ENCODE measurements at places on chromosomes 16 and 17. TPM values are rescaled to one million over a fixed set of nuclear protein-coding genes. Genes with fewer than 3 reads are reported as not detected.
A peak's percentile ranks its signal among the peaks of the same experiment; 100 is the strongest.

Gene SLC13A2
- not detected for total RNA-seq

DNA sequence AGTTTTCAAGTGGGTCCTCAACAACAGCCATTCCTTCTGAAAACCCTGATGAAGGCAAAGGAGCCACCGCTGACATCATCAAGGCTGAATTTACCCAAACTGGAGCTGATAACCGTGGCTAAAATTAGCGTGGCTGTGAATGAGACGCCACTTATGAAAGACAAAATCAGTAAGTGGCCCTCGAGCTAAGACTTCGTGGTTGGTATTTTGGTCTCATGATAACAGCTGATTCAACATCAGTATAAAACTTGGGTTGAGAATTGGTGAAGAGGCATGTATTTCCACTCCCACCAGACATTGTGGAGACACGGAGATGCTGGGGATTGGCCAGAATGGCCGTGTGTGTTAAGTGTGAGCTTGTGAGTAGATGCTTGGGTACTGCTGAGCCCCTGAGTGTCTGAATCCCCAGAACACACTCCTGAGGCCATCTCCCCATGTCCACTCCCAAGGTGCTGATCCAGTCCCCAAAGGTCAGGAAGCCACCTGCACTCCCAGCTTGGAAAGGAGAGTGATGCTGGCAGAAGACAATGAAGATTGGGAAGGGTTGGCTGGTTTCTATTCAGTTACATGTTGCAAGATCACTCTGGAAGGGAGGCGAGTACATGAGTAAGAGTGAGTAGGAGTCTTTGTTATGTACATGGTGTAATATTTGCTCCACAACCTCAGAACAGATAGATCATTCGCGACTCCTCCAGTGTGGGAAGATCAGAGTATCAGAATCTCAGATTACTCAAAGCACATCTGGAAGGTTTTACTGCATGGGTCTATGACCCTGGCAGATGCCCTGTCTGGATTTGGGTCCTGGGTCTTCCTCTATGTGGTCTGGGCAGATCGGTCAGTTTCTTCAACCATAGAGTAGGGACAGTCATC is 207.7 kb downstream of the HS3ST3A1 start:
- H3K4me1 ChIP-seq: no peaks in the 10 kb centered on the region
- H3K27ac ChIP-seq: no peak overlapping the region
- no peak overlapping the region for H3K4me3 ChIP-seq
- H3K27me3 ChIP-seq: no peaks in the 10 kb centered on the region
- no peaks in the 10 kb centered on the region for H3K36me3 ChIP-seq
- DNase-seq: no peak

GRCh38 chr17:81428516-81428915 is 33.3 kb downstream of the BAHCC1 start:
- DNase-seq: no peak
- H3K27ac ChIP-seq: peak overlapping the region; percentile 75
- no peaks in the 10 kb centered on the region for H3K27me3 ChIP-seq
- H3K4me1 ChIP-seq: peaks cover 73% of the 10 kb centered on the region
- H3K36me3 ChIP-seq: no peaks in the 10 kb centered on the region
- no peak overlapping the region for H3K4me3 ChIP-seq

Gene C17orf78
- not detected for total RNA-seq

Gene CA5A
- not detected for total RNA-seq

Gene RPGRIP1L
- total RNA-seq: 2.3 TPM

DNA sequence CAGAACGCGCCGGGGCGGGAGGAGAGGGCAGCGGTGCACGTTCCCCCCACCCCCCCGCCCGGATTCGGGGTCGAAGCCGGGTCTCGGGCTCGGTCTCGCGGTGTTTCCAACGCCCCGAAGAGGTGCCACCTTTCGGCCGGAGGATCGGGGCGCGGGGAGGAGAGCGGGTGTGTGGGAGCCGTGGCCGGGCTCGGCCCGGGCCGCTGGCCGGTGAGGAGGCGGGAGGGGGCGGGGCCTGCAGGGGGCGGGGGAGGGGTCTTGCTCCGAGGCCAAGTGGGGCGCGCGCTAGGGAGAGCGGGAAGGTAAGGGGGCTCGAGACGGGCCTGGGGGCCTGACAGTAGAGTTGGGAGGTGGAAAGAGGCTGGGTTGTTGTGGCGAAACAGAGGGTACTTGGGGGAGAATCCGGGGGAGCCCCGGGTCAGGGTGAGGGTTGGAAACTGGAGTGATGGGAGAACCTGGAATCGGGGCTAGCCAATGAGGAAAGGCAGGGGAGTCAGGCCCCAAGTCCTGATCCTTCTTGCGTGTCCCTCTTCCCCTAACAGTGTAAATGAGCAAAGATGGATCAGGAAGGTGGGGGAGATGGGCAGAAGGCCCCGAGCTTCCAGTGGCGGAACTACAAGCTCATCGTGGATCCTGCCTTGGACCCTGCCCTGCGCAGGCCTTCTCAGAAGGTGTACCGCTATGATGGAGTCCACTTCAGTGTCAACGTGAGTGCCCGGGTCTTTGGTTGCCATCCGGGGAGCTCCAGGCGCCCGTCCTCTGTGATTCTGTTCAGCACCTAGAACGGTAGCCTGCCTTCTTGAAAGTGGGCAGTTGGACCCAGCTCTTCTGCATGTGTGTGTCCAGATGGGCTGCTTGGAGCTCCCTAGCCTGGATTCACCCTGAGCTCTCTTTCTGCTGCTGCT is 873 bp downstream of the SETD1A start:
- no peak for DNase-seq
- peaks cover 39% of the 10 kb centered on the region for H3K4me1 ChIP-seq
- H3K27ac ChIP-seq: peak overlapping the region; percentile 96

DNA sequence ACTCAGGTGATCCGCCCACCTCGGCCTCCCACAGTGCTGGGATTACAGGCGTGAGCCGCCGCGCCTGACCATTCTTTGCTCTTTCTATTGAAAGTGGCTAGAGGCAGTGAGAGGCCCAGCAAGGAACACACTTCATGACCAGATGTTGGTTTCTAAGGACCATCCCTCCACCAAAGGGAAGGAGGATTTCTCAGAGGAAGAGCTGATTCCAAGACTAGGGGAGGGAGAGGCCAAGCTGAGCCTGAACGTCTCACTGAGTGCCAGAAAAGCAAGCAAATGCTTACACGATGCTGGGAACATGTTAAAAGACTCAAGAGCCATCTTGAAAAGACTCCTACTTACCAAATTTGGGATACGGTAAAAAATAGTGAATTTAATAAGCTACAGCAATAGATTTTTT is 79.2 kb downstream of the MRM3 start:
- no peaks in the 10 kb centered on the region for H3K27me3 ChIP-seq
- peaks cover 24% of the 10 kb centered on the region for H3K4me1 ChIP-seq
- no peak for DNase-seq
- peaks cover 4% of the 10 kb centered on the region for H3K36me3 ChIP-seq
- H3K4me3 ChIP-seq: no peak overlapping the region

Gene HIGD1B
- total RNA-seq: 7.4 TPM

DNA sequence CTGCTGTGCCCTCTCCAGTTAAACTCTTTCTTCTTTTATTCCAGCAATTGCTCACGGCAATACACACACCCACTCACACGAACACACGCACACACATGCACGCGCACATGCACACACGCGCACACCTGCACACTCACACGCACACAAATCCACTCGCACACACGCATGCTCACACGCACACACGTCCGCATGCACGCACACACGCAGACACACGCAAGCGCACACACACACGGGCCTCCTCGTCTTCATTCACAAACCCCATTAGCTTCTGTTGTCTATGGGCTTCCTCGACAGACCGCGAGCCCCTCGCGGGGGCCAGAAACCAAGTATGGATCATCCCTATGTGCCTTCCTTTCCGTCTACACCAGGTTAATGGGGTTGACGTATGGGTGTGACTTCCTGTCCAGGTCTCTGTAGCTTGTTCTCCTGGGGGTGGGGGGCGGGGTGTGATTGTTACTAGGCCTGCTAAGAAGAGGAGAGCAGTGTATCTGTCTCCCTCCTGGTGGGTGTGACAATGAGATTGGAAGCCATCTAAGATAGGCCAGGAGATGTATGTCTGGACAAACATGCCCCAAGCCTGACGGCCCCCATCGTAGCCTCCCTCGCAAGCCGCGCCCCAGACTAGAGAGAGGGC is 670 bp upstream of the CTF1 start:
- peak overlapping the region; percentile 99 for H3K27ac ChIP-seq
- peak overlapping the region; percentile 67 for H3K4me3 ChIP-seq
- H3K4me1 ChIP-seq: peaks cover 35% of the 10 kb centered on the region
- no peaks in the 10 kb centered on the region for H3K27me3 ChIP-seq

GRCh38 chr16:51152691-51153576 is 1.9 kb upstream of the SALL1 start:
- H3K4me3 ChIP-seq: peak overlapping the region; percentile 53
- peaks cover 22% of the 10 kb centered on the region for H3K4me1 ChIP-seq
- H3K27me3 ChIP-seq: peaks cover 66% of the 10 kb centered on the region
- no peak for DNase-seq
- no peak overlapping the region for H3K27ac ChIP-seq

GRCh38 chr17:13046361-13046760 is 28.5 kb upstream of the ELAC2 start:
- H3K36me3 ChIP-seq: no peaks in the 10 kb centered on the region
- H3K27ac ChIP-seq: no peak overlapping the region
- no peak for DNase-seq
- no peak overlapping the region for H3K4me3 ChIP-seq
- no peaks in the 10 kb centered on the region for H3K4me1 ChIP-seq
- no peaks in the 10 kb centered on the region for H3K27me3 ChIP-seq

- H3K4me3 ChIP-seq: no peak overlapping the region
- DNase-seq: no peak
- H3K36me3 ChIP-seq: peaks cover 7% of the 10 kb centered on the region
- H3K27ac ChIP-seq: no peak overlapping the region
- H3K27me3 ChIP-seq: no peaks in the 10 kb centered on the region
These were observed 19.1 kb downstream of the OSBPL7 start for GRCh38 chr17:47802341-47803022.

Gene NDE1
- total RNA-seq: 46.1 TPM

DNA sequence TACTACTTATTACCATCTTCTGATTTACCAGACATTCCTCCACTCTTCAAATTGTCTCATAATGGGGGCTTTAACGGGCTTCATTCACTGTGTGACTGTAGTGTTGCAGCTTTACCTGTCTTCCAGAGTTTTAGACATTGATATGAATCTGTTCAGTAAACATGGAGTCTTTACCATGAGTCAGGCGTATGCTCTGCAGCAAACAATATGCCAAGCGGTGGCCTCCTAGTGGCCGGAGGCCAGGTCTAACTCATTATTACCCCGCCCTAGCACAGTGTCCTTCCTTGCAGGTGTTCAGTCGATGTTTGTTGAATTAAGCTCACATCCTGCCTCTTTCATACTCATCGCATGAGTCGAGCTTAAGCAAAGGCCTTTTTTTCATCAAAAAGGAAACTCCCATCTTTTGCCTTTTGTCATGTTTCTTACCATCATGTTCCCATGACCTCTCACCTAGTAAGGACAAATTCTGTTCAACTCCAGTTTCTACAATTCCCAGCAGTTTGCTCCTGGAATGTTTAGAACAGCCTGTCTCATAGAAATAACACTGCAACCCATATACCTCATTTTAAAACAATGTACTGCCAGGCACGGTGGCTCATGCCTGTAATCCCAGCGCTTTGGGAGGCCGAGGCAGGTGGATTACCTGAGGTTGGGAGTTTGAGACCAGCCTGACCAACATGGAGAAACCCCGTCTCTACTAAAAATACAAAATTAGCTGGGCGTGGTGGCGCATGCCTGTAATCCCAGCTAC is 39.4 kb downstream of the TUBD1 start:
- no peak overlapping the region for H3K4me3 ChIP-seq
- H3K27me3 ChIP-seq: no peaks in the 10 kb centered on the region
- peak overlapping the region; percentile 77 for H3K27ac ChIP-seq
- no peaks in the 10 kb centered on the region for H3K36me3 ChIP-seq
- H3K4me1 ChIP-seq: peaks cover 18% of the 10 kb centered on the region
- DNase-seq: no peak

Gene TBX21
- 0.42 TPM for total RNA-seq

- H3K4me1 ChIP-seq: peaks cover 15% of the 10 kb centered on the region
- no peak for DNase-seq
- H3K4me3 ChIP-seq: no peak overlapping the region
- H3K27ac ChIP-seq: no peak overlapping the region
These were observed 2.0 kb downstream of the PCYT2 start for GRCh38 chr17:81909231-81909630.

DNA sequence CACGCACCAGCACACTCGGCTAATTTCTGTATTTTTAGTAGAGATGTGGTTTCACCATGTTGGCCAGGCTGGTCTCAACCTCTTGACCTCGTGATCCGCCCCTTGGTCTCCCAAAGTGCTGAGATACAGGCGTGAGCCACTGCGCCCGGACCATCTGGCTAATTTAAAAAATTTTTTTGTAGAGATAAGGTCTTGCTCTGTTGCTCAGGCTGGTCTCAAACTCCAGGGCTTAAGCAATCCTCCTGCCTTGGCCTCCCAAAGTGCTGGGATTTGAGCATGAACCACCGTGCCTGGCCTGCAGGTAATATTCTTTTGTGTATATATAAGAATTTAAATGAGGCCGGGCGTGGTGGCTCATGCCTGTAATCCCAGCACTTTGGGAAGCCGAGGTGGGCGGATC is 115.0 kb downstream of the RPTOR start:
- no peak overlapping the region for H3K4me3 ChIP-seq
- no peak overlapping the region for H3K27ac ChIP-seq
- peaks cover 17% of the 10 kb centered on the region for H3K4me1 ChIP-seq
- H3K27me3 ChIP-seq: no peaks in the 10 kb centered on the region
- DNase-seq: no peak
- no peaks in the 10 kb centered on the region for H3K36me3 ChIP-seq

Gene SALL1
- not detected for total RNA-seq

DNA sequence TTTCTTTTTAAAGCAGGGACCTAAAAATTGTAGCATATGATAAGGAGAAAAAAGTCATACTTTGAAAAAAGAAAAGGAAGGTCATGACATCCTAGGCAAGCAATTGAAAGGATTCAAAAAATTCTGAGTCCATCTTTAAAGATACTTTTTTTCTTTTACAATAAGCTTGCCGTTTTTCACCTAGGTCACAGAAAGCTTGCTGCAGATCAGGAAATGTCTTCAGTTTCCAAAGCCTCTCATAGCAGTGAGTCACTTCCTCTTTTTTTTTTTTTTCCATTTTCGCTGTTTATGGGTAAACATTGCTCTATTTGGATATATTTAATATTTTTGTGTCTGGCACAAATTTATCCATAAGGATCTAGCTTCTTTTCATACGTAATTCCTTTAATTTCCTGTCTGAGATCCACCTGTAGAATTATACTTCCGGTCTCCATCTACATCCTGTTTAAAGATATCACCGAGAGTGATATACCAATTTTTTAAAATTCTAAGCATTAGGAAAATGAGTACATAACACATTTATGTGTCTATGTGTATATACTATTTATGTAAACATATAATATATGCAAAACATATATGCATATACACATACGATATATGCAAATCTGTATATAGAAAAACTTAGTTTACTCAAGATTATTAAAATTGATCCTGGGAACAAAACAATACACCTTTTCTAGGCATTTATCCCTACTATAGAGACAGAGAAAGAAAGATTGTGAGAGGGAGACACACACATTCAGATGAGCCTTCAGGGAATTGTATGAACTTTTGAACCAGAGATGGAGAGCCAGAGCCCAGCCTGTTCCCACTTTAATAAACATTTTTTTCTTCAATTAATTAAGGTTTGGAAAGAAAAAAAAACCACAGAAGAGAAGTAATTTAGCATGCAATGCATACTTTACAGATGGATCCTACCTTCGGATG is 134.4 kb downstream of the SKAP1 start:
- H3K36me3 ChIP-seq: no peaks in the 10 kb centered on the region
- H3K27me3 ChIP-seq: peaks cover 48% of the 10 kb centered on the region
- no peak overlapping the region for H3K4me3 ChIP-seq
- no peak for DNase-seq
- no peaks in the 10 kb centered on the region for H3K4me1 ChIP-seq

All from esophagus muscularis mucosa (tissue), 4 donors.